ENCODE measurements at places on chromosomes 5 and 9. TPM values are rescaled to one million over a fixed set of nuclear protein-coding genes. Genes with fewer than 3 reads are reported as not detected.

Gene INIP
- 26.8 TPM for total RNA-seq

Gene HEMGN
- total RNA-seq: not detected

Gene C5orf47
- 0.12 TPM for total RNA-seq

Gene TERT
- under 0.01 TPM for total RNA-seq

Gene MAT2B
- total RNA-seq: 94.5 TPM

Gene ETF1
- 177 TPM for total RNA-seq

Gene FAM81B
- not detected for total RNA-seq

Gene PCDHA12
- 0.11 TPM for total RNA-seq

Gene IFNA13
- total RNA-seq: not detected

Gene GHR
- total RNA-seq: 2.5 TPM

Gene WNT8A
- total RNA-seq: not detected

Gene DIPK1B
- 1.1 TPM for total RNA-seq

Gene ADAMTSL1
- 60.6 TPM for total RNA-seq

Gene NEUROG1
- not detected for total RNA-seq

Gene PCDHB7
- 0.11 TPM for total RNA-seq

Gene PTRH1
- total RNA-seq: 21.7 TPM

Gene PCDHGB5
- 16.2 TPM for total RNA-seq

Gene HMMR
- 99.1 TPM for total RNA-seq

Gene PCDHA4
- total RNA-seq: 0.11 TPM

Gene DOCK8
- 0.89 TPM for total RNA-seq

Gene NUTM2F
- total RNA-seq: not detected

Gene CYLC2
- total RNA-seq: not detected

Gene GRXCR2
- not detected for total RNA-seq
